Astrocyte (in vitro differentiated cells and primary cell): ENCODE measurements at places on chromosomes 13 and 19.

DNA sequence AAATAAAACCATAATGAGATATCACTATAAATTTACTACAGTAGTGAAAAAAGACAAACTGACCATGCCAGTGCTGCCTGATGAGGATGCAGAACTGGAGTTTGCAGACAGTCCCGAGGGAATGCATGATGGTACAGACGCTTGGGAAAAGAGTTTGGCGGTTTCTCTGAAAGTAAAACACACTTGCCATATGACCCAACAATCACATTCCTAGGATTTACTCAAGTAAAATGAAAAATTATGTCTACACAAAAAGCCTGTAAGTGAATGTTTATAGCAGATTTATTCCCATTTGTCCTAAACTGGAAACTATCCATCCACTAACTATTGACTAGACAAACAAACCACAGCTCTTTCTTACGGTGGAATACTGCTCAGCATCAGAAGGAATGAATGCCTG lies 271.0 kb downstream of the DNAJC15 start:
- DNase-seq = peak; percentile 56
- no peaks in the 10 kb centered on the region for H3K27me3 ChIP-seq
- no peak overlapping the region for H3K4me3 ChIP-seq
- no peaks in the 10 kb centered on the region for H3K4me1 ChIP-seq

DNA sequence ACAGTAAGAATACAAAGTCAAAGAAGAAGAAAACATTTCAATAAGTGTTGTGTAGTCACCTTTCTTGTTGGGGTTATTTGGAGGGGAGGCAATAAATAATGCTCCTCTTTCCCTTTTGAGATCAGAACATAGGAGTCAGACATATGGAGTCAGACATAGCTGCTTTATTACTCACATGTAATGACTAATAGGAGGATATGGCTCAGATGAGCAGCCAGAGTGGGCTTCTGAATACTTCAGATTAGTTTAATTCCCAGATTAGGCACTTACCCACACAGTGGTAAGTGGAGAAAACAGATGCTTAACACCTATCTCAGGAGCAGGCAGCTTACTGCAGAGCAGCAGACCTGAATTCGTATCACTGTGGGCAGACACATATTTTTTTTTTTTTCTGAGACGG lies 31.7 kb upstream of the C1QTNF9B start:
- no peak overlapping the region for H3K4me3 ChIP-seq
- H3K27me3 ChIP-seq = no peaks in the 10 kb centered on the region
- no peaks in the 10 kb centered on the region for H3K36me3 ChIP-seq
- peaks cover 8% of the 10 kb centered on the region for H3K4me1 ChIP-seq
- peak; percentile 92 for DNase-seq

DNA sequence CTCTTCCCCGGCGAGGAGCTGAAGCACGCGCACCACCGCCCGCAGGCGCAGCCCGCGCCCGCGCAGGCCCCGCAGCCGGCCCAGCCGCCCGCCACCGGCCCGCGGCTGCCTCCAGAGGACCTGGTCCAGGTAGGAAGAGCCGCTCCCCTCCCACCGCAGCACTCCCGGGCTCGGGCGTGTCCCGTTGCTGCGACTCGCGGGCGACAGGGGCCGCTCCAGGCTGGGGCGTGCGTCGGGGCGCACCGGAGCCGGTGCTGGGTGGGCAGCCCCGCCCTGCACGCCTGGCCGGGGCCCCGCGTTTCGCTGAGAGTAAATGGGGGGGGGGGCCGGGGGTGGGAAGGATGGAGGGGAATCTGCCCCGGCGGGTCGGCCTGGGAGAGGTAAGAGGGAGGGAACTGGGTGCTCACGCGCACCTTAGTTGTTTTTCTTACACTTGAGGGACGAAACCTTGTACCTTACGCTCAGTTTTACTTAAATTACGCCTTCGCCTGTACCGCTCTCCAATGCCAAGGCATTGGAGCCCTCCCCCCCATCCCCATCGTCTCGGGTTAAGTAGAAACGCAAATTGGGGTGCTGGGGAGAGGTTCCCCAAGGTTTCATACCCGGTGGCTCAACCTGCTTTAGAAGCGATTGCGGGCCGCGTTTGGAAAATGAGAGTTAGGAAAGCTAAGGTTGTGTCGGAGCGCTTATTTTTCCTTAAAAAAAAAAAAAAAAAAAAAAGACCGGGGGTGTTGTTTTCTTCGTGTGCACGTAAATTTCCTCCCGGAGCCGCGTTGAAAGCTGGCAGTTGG lies 850 bp downstream of the KLF5 start:
- H3K27me3 ChIP-seq = no peaks in the 10 kb centered on the region
- DNase-seq = no peak
- H3K4me3 ChIP-seq = peak overlapping the region; percentile 84
- peak overlapping the region; percentile 68 for H3K27ac ChIP-seq

- peak overlapping the region; percentile 52 for H3K27ac ChIP-seq
- no peaks in the 10 kb centered on the region for H3K27me3 ChIP-seq
- peak overlapping the region; percentile 17 for H3K4me3 ChIP-seq
- peak; percentile 87 for DNase-seq
- H3K4me1 ChIP-seq = peaks cover 35% of the 10 kb centered on the region
Observed at GRCh38 chr19:932648-933552, 7.1 kb downstream of the ARID3A start.

GRCh38 chr19:58563823-58564222 lies 5.4 kb upstream of the UBE2M start:
- DNase-seq = no peak
- no peak overlapping the region for H3K4me3 ChIP-seq
- H3K36me3 ChIP-seq = no peaks in the 10 kb centered on the region
- peaks cover 27% of the 10 kb centered on the region for H3K4me1 ChIP-seq

GRCh38 chr19:51546650-51547396 lies 15.4 kb upstream of the SIGLEC6 start:
- peak; percentile 16 for DNase-seq
- H3K27ac ChIP-seq = no peak overlapping the region
- no peak overlapping the region for H3K4me3 ChIP-seq
- no peaks in the 10 kb centered on the region for H3K4me1 ChIP-seq
- H3K27me3 ChIP-seq = no peaks in the 10 kb centered on the region

DNA sequence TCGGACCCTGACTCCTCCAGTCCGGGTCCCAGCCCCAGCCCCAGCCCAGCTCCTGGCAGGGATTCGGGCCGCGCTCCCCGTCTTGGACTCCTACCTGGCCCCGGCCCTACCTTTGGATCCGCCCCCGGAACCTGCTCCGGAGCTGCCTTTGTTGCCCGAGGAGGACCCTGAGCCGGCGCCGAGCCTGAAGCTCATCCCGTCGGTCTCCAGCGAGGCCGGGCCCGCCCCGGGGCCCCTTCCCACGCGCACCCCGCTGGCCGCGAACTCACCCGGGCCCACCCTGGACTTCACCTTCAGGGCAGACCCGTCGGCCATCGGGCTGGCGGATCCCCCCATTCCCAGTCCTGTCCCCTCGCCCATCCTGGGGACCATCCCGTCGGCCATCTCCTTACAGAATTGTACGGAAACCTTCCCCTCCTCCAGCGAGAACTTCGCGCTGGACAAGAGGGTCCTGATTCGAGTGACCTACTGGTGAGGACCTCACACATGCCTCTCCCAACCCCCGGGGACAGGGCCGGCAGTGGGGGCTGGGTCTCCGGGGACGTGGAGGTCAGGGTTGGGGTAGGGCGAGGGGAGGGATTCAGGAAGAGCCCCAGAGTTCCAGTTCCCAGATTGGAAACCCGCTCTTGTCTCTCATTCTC lies 732 bp downstream of the SELENOV start:
- no peak overlapping the region for H3K4me3 ChIP-seq
- no peak for DNase-seq
- H3K36me3 ChIP-seq = no peaks in the 10 kb centered on the region
- peaks cover 8% of the 10 kb centered on the region for H3K4me1 ChIP-seq
- H3K27ac ChIP-seq = no peak overlapping the region

DNA sequence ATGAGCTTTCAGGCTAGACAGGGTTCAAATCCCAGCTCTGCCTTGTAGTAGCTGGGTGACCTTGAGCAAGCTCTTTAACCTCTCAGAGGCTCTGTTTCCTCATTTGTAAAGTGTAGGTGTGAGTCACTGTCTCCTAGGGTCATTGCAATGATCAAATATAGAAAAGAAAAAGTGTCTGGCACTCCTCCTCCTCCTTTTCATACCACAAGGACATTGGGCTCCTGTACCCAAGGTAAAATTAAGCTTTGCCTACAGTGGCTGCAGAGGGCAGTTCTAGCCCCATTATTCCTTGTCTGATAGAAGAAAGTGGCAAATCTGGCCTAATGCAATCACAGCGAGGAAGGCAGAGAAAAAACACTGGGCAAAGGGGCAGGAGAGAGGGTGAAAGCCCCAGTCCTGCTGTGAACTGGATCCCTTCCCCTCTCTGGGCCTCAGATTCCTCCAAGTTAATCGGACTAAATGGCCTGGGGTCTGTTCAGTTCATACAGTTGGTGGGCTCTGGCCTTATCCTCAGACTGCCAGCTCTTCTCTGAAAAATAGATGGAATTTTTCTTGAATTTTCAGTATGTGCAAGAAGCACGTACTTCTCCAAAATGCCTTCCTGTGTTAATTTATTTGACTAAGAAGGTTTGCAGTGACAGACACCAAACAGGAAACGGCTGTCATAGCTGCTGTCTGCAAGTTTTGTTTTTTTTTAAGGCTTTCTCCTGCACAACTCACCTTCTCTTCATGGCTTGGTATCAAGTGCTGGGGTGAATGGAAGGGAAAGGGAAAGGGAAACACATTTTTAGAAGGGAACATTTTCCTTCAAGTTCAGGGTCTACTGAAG lies 35.3 kb downstream of the RGCC start:
- H3K27ac ChIP-seq = no peak overlapping the region
- no peak overlapping the region for H3K4me3 ChIP-seq
- H3K27me3 ChIP-seq = peaks cover 2% of the 10 kb centered on the region
- peaks cover 6% of the 10 kb centered on the region for H3K4me1 ChIP-seq
- no peak for DNase-seq

GRCh38 chr19:56476651-56477428 lies at the start of gene ZNF667:
Gene ZNF667, minus strand, starts transcription at chr19:56477345. Its CDS starts 14,975 bp downstream, at chr19:56462370.
- peak within 1 kb of the TSS; percentile 87 for H3K27ac ChIP-seq
- H3K4me3 ChIP-seq = peak within 1 kb of the TSS; percentile 92
- H3K36me3 ChIP-seq = no peaks in the 10 kb centered on the region
- no peaks in the 10 kb centered on the region for H3K4me1 ChIP-seq
- peak; percentile 62 for DNase-seq

DNA sequence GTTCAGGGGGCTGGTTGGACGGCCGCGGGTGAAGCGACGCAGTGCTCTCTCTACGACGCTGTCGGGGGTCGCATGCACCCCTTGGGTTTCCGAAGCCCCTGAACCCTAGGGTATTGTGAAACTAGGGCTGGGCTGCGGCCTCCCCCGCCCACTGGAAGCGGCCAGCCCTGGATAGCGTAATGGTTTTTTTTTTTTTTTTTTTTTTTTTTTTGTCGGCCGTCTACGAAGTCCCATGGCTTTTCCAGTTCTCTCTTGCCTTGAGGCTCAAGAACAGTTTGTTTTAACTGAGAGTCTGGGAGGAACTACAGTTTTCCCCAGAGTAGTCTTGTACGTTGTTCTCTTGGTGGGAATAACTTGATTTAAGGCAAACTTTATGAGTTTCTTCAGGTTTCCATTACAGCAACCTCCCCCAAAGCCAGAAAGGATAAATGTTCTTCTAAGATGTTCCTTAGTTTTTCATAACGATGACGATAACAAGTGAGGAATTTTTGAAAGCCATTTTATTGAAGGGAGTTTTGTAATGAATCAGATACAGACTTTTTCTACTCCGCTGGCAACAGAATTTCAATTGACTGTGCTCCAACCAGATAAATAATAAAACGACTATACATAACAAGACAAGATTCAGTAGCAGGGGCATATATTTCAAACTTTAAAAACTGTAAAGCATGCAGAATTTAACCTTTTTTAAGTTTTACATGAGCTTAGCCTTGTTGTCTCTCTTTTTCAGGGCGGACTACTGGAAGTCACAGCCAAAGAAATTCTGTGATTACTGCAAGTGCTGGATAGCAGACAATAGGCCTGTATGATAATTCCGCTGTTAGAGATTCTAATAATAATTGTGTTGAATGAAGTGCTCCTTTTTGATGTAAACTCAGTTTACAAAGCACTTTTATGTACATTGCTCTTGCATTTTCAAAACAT lies 867 bp downstream of the WBP4 start:
- peaks cover 11% of the 10 kb centered on the region for H3K36me3 ChIP-seq
- H3K4me1 ChIP-seq = peaks cover 26% of the 10 kb centered on the region
- peak; percentile 60 for DNase-seq
- H3K4me3 ChIP-seq = peak overlapping the region; percentile 88
- peak overlapping the region; percentile 96 for H3K27ac ChIP-seq

DNA sequence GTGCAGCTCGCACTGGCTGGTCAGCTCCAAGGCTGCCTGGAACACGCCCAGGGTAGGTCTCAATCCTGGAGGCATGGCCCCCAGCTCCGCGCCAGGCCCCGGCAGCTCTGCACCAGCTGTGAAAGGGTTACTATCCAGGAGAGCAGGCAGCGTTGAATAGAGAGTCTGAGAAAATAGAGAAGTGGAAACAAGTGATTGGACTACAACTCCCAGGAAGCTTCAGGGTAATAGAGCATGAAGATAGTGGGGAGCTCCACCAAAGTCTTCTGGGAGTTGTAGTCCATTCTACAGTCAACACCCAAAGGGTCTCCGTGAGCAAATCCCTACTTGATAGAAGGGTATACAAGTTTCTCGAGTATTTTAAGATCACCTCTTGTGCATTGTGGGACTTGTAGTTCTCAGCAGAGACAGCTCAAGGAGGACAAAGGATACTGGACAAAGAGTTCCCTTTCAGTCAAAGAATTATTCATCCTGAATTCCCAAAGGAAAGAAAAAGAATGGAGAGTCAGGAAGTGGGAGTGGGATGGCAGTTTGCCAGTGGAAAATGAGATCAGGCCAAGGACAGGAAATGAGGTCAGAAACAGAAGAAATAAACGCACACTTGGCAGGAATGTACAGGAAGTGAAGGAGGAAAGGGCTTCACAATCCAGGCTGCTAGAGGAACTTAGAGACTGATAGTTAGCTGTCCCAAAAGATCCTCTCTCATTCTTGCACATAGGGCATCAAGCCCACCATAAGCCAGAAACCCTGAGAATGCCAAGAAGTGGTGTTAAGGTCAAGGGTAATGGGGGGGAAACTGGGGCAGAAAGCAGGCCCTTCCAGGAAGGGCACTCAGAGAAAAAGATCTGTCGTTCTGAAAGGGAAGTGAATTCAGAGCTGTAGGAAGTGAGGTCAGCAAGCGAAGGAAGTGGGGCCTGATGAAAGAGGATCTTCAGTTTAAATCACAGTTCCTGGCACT lies 5.5 kb upstream of the MAMSTR start:
- H3K4me1 ChIP-seq = peaks cover 10% of the 10 kb centered on the region
- DNase-seq = peak; percentile 71
- H3K4me3 ChIP-seq = peak overlapping the region; percentile 8
- no peaks in the 10 kb centered on the region for H3K36me3 ChIP-seq
- H3K27ac ChIP-seq = peak overlapping the region; percentile 72
